ENCODE measurements at places on chromosomes 3 and 15. TPM values are rescaled to one million over a fixed set of nuclear protein-coding genes. Genes with fewer than 3 reads are reported as not detected.
A peak's percentile ranks its signal among the peaks of the same experiment; 100 is the strongest.

GRCh38 chr3:42130329-42131070, 39.3 kb downstream of the TRAK1 start:
- no peak for DNase-seq

- no peak for DNase-seq
Observed at GRCh38 chr15:57591237-57591821, 375 bp upstream of the MYZAP start.

DNA sequence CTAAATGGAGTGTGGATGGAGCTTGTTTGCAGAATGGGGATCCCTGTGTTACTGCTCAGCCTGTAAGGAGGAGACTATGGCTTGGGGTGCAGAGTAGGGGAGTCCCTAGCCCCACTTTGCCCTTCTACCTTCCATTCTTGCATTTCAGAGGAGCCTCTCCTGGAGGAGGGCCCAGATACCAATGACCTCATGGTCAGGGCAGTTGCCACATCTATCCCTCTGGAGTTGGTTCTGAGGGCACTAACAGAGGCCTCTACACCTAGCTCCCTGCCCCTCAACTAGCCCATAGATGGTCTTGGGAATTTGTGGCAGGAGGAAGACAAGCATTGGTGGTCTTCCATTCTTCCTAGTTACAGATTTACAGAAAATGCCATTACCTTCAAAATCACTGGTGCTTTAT, 6.1 kb downstream of the SKOR1 start:
- no peak for DNase-seq

- DNase-seq, result peak; percentile 68
Observed at GRCh38 chr3:131396170-131396569, 14.6 kb downstream of the NUDT16 start.

DNA sequence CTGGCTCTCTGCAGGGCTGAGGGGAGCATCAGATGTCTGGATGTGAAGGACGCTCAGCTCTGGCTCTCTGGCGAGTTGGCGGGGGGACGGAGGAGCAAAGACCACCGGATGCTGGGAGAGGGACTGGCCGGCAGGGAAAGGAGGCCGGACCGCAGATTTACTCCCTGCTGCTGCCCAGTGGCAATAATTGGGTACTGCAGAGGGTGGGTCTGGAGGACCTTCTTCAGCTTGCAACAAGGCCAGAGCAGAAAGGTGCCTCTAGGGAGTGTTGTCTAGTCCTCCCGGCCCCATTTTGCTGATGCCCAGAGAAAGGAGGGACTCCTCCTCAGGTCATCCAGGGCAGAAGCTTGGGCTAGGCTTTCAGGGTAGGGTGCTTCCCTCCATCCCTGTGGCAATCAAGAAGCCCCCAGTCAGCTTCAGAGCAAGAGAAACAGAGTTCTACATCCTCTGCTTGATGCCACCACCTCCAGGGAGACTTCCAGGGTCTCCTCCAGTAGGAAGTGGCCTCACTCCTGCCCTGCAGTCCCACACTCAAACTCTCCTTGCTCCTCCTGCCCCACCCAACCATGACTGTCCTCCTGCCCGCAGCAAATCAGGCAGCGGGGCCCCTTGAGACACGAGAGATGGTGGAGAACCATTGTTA, 20.3 kb upstream of the CSPG4 start:
- DNase-seq, result peak; percentile 72

GRCh38 chr15:85329561-85330422, 50.6 kb upstream of the AKAP13 start:
- DNase-seq, result peak; percentile 65

- DNase-seq, result no peak
Observed at GRCh38 chr3:94961423-94962100, 898.7 kb downstream of the NSUN3 start.

DNA sequence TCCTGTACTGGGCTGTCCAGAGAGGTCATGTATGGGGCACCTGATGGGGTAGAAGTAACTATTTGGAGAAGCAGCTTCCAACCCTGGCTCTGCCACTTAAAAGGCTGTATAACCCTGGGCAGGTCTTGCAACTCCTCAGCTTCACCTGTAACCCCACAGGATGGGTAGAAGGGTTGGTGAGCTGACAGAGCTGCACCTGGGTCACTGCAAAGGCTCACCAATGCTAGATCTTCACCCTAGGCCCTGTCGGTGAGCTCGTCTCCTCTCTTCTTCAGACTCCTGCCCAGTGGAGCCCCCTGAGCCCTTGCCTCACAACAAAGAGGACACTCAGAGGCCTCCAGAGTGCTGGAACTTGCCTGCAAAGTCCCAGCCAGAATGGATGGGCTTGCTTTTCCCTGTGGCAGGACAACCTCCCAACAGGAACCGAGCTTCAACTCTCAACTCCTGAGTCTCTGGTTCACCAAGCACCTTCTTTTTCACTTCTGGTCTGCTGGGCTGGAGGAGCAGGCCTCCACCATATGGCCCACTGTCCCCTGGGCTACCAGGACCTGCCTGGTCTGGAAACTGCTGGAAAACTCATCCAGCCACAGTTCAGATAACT, 45.9 kb downstream of the XXYLT1 start:
- DNase-seq, result no peak

- DNase-seq, result no peak
Observed at GRCh38 chr3:131701153-131701770, 198.5 kb upstream of the MRPL3 start.

GRCh38 chr3:48285132-48285531, 44.2 kb downstream of the ZNF589 start:
- peak; percentile 57 for DNase-seq

DNA sequence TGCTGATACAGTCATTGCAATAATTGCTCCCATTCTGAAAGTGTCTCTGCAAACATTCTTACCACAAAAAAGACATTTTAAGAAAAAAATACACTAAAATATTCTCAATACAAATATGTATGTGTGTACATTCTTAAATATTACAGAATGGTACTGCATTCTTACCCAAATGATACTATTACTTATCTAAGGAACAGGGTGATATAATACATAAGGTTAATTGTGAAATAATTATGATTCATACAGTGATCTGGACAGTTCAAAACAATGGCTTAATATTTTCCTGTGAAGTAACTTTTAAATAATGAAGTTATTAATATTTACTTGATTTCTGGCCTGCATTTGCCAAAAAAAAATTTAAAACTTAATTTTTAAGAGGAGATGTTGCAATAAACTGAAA, 694.6 kb downstream of the TUSC7 start:
- peak; percentile 27 for DNase-seq

GRCh38 chr3:12782172-12782815, 14.2 kb upstream of the CAND2 start:
- peak; percentile 47 for DNase-seq

DNA sequence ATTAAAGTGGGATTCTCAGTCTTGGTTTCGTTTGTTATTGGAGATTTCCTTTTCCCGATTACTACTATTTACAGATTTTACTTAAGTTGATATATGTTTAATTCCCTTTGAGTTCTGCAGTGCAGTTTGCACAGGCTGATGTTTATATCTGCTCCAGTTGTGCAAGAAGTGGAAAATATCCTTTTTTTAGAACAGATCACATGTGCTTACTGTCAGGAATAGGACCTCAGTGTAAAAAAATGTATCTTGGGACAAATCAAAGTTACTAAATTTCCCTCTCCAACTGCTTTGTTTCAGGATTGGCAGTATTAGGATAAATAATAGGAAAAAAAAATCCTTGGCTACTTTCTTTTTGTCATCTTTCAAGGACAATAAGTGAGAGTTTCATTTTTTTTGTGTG, 6.9 kb downstream of the MITF start:
- DNase-seq, result peak; percentile 46

DNA sequence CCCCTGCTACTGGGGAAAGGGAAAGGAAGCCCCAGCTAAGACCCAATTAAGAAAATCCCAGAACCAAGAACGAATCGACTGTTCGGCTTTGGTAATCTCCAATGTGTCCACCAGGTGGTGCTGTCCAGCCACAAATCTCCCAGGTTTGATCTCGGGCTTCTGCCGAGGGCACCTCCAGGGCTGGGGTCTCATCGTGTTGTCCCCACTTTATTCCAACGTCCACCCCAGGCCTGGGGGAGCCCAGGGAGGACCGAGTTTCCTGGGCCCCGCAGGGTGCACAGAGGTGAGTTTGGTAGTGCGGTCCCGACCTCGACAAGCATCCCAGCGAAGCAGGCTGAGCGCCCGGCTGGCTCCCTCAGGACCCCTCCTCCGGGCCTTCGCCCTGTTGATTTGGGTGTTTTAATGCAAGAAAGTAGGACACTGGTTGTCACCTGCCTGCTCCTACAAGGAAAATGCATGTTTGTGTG, 185.1 kb downstream of the GOLGA6L6 start:
- DNase-seq, result peak; percentile 42

- DNase-seq, result no peak
Observed at GRCh38 chr3:3278073-3278472, 98.6 kb upstream of the CRBN start.

- peak; percentile 16 for DNase-seq
Observed at GRCh38 chr3:184785890-184786279, 26.1 kb upstream of the VPS8 start.

GRCh38 chr3:16503191-16503776, 10.2 kb downstream of the RFTN1 start:
- peak; percentile 19 for DNase-seq

- DNase-seq, result peak; percentile 80
Observed at GRCh38 chr15:60426870-60427508, 29.2 kb upstream of the ANXA2 start.

- DNase-seq, result no peak
Observed at GRCh38 chr15:81292523-81293001, 31.4 kb downstream of the STARD5 start.

DNA sequence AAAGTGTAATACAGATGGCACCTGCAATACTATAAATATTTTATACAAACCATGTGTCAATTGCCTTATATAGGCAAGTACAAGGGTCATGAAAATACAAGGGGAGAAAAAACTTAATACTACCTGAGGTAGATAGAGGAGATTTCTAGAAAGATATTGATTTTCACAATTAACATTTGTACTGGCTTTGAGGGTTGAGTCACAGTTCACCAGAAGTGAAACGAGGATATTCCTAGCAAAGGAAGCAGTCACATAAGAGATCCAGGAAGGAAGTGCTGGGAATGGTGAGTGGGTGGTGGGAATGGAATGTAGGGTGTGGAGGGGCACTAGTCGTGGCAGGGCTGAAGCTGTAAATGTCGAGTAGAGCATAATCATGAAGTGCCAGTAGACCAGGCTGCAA, 108.7 kb downstream of the P2RY1 start:
- DNase-seq, result no peak

- DNase-seq, result peak; percentile 48
Observed at GRCh38 chr3:108462899-108463298, 47.5 kb downstream of the MYH15 start.

DNA sequence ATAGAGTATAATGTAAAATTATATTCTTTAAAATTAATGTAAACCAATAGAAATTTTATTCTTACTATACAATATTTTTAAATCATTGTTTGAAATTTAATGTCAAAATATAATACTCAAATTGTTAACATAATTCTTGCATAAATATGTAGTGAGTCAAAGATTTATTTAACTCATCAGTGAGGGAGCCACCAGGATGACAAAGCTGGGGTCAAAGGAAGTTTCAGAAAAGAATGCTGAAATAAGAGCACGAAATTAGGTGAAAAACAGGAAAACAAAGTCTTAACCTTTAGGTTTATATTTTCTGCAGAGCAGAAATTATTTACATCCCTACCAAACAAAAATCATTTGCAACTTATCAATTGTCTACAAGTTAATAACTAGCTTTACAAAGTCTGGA, 74.1 kb downstream of the DIPK2A start:
- no peak for DNase-seq

GRCh38 chr3:155184011-155184410, 103.9 kb downstream of the MME start:
- peak; percentile 20 for DNase-seq

- no peak for DNase-seq
Observed at GRCh38 chr3:153442386-153442785, 280.4 kb downstream of the RAP2B start.

- DNase-seq, result no peak
Observed at GRCh38 chr15:70466305-70466704, 297.1 kb downstream of the UACA start.

GRCh38 chr15:78982736-78983135, 37.9 kb upstream of the CTSH start:
- no peak for DNase-seq

GRCh38 chr3:139251529-139251928, 92.3 kb upstream of the MRPS22 start:
- DNase-seq, result peak; percentile 6

GRCh38 chr3:197376020-197376419, 77.6 kb upstream of the DLG1 start:
- DNase-seq, result no peak

- DNase-seq, result no peak
Observed at GRCh38 chr3:129333891-129334290, 55.2 kb downstream of the HMCES start.

DNA sequence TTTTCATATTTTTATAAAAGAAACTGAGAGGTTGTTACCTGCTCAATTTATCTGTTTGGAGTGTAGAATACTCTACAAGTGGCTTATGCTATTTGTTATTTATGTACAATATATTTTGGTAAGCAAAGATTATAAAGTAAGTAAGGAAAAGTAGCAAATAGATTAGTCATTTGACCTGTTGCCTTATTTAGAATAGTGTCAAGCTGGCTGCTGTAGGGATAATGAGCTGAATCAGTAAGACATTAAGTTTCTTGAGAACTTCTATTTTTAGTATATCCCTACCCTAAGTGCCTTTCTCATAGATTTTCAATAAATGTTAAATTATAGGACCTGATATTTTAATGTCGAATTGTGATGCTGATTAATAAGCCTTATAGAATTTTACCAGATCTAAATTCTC, 37.2 kb downstream of the ECT2 start:
- no peak for DNase-seq

CCDC54 gene
- total RNA-seq, result not detected

IL17RB gene
- not detected for total RNA-seq

EDC3 gene
- 11.3 TPM for total RNA-seq

ZNF385D gene
- total RNA-seq, result 11.5 TPM

ARRDC4 gene
- total RNA-seq, result 6.2 TPM

PLA2G4E gene
- not detected for total RNA-seq

SPATA12 gene
- not detected for total RNA-seq

ATP13A5 gene
- total RNA-seq, result not detected

MUC4 gene
- total RNA-seq, result not detected

SLC9A9 gene
- 32.8 TPM for total RNA-seq

ROBO2 gene
- total RNA-seq, result 1.2 TPM

NOX5 gene
- total RNA-seq, result 0.27 TPM

WDR72 gene
- not detected for total RNA-seq

CIDEC gene
- total RNA-seq, result not detected

RPL15 gene
- total RNA-seq, result 2,953 TPM

P3H2 gene
- 15.6 TPM for total RNA-seq

ASB14 gene
- total RNA-seq, result not detected

TNIK gene
- total RNA-seq, result 24.2 TPM

SLC28A1 gene
- total RNA-seq, result not detected

IMPG2 gene
- total RNA-seq, result 0.65 TPM

MCF2L2 gene
- total RNA-seq, result not detected

GOLGA6L2 gene
- not detected for total RNA-seq

GOLGA8R gene
- total RNA-seq, result 0.33 TPM

SLC28A2 gene
- total RNA-seq, result not detected

Measured in fibroblast of the aortic adventitia (primary cell).